ENCODE measurements at places on chromosomes 12 and 14.

GRCh38 chr12:122422730-122423257 is 325 bp upstream of the CLIP1 start:
- peak; percentile 77 for DNase-seq

GRCh38 chr12:67820694-67821093 is 168.6 kb upstream of the IFNG-AS1 start:
- DNase-seq: no peak

DNA sequence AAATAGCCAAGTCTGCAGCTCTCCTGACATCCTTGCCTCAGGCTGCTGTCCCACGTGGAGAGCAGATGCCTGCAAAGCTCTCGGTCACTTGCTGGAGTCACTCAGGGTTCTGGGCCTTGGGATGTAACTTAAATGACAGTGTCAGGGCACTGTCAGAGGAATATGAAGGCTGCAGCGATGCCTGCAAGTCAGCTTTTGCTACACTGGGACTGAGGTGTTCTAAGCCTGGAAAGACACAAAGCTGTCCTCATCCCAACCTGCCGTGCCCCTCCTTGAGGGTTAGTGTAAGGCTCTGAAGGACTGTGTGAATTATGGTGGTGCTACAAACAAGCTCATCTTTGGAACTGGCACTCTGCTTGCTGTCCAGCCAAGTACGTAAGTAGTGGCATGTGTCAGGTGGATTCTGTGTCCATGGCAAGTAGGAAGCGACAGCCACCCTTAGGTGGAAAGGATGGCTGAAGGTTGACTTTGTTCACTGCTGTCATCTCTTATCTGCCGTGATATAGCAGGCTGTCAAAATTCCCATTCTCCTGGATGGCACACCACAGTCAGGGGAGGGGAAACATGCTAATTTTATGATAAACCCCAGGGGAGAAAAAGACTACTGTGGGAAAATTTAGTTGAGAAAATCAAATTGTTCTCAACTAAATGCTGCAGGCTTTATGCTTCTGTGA is 79.9 kb downstream of the DAD1 start:
- no peak for DNase-seq

GRCh38 chr14:99356031-99356608 is 84.1 kb upstream of the BCL11B start:
- no peak for DNase-seq

DNA sequence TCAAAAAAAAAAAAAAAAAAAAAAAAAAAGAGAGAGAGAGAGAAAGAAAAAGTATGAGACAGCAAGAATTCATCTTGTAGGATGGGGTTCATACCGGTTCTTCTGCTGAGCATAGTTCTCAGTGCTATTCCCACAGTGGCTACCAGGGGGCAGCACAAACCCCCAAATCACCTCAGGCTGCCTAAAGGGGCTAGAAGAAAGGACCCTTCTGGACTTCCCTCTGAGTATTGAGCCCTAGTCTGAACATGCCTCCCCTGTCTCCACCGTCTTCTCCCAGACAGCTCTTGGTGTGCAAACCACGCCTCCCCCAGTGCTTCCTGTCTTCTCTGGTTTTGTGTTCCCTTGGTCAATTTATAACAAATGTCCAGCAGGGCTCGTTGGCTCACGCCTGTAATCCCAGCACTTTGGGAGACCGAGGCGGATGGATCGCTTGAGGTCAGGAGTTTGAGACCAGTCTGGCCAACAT is 31.3 kb upstream of the SMUG1 start:
- peak; percentile 75 for DNase-seq

GRCh38 chr12:123602651-123603195 is 824 bp downstream of the DDX55 start:
- no peak for DNase-seq

DNA sequence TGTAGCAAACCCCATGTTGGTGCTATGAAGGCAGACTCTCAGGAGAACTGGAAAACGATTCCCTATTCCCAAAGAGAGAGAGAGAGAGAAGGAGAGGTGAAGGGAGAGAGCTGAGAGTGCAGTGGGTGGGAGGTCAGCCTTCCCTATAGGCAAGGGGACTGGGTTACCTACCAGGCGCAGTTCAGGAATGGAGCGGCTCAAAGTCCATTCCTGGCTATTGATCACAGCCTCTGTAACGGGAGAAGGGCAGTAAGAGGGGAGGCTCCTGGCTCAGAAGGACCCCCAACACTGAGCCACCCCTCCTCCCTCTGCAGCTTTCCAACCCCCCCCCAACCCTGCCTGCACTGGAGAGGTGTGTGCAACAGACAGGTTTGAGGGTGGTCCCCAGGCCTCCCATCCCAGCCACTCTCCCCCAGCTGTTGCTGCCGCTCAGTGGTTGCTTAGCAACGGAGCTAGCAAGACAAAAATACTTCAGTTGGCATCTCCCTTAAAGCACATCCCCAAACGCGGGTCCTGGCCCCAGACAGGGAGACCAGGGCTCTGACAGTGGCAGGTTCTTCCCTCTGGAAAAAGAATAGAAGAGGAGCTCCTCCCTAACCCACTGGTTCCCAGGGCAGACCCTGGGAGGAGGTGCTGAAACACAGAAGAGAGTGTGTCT is 3.2 kb downstream of the AGAP2 start:
- DNase-seq: no peak

- no peak for DNase-seq
These were observed 13.4 kb downstream of the MMP17 start for GRCh38 chr12:131841547-131841946.

- DNase-seq: no peak
These were observed 144.5 kb downstream of the LLPH start for GRCh38 chr12:65986047-65986446.

DNA sequence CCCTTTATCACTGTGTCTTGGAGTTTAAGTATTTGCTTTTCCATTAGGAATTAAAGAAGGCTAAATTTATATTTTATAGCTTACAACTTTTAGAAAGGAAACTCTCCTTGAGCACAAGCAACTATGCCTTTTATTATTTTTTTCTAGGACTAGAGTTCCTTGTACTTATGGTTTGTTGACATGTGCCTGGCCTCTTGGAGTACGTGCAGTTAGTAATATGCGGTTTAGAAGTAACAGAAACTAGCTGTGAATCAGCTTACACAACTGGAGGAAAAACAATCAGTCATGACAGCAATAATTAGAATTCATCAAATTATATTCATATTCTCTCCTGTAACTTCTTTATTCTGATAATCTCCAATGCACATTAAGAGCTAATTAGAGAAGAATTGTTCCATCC is 428.7 kb downstream of the AEBP2 start:
- no peak for DNase-seq

DNA sequence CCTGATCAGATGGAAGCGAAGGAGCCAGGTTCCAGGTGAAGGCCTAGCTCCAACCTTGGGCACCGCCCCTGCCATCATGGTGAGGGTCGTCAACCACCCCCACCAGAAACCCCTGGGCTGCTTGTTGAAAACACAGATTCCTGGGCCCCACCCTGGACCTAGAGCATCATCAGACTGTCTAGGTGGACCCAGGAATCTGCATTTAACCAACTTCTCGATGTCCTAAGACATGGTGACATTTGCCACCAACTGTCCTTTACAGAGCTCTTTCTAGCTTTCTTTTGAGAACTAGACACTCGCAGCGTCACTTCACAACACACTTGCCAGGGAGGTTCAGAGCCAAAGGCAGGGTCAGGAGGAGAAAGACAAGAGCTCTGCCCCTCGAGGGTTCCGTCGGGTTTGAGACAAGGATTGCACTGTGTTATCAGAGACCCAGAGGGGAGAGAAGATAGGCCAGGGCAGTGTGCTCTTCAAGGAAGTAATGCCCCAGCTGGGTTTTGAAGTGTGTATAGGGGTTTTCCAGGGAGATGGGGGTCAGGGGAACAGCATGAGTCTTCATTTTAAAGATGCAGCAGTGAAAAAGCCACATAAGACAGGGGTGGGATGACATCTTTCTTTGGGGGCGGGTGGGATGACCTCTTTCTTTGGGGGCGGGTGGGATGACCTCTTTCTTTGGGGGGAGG is 24.6 kb downstream of the RFLNA start:
- DNase-seq: no peak

- peak; percentile 20 for DNase-seq
These were observed 276.7 kb downstream of the RASSF9 start for GRCh38 chr12:85559536-85559935.

- no peak for DNase-seq
These were observed 7.7 kb upstream of the SLC24A4 start for GRCh38 chr14:92315050-92315805.

DNA sequence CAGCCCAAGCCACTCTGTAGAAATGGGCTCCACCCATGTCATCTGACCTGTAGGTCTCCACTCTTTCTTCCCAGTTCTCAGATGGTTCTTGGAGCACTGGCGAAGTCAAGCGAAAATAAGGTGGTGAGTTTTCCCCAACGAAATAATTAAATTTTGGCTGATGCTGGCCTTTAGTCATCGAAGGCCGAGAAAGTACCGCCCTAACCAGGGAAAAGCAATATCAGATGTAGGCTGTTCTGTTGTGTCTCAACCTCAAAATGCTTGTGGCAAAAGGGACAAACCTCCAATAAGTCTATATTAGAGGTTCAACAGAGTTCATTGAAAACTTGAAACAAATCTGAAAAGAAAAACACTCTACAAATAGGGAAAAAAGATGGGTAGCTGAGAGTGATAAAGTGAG is 48.6 kb upstream of the BCAT1 start:
- no peak for DNase-seq

GRCh38 chr12:47819896-47820630 is at the start of gene HDAC7:
Gene HDAC7 (minus strand): TSS chr12:47819903. CDS start chr12:47819785, 118 bp downstream.
- DNase-seq: peak; percentile 81

- DNase-seq: no peak
These were observed 104.0 kb downstream of the VRK1 start for GRCh38 chr14:96901227-96901626.

DNA sequence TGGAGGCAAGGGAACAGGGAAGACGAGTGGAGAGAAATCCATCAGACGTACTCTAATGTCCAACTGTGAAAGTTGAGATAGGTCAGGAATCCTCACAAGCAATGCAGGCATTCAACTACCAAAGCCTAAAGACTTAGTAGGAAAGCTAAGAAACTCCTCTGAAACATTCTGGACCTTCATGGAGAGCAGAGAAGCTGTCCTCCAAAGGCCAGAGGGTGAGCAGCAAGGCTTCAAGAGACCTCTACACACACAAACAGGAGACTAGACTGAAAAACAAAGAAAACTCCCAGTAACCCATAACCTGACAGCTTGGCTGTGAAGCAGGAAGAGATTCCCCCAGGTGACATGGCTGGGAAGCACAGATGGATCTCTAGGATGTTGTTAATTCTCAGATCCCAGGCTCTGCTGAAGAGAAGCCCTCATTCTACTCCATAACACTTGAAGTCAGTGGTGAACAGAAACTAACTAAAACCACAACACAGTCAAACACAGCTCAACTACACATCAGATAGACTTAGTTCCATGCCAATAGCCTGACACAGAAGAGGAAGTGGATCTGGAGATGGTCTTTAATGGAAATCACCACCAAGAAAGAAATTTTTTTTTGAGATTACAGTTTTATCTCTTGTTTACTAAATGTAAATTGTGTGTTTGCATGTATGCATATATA is 23.2 kb upstream of the LYZ start:
- no peak for DNase-seq

DNA sequence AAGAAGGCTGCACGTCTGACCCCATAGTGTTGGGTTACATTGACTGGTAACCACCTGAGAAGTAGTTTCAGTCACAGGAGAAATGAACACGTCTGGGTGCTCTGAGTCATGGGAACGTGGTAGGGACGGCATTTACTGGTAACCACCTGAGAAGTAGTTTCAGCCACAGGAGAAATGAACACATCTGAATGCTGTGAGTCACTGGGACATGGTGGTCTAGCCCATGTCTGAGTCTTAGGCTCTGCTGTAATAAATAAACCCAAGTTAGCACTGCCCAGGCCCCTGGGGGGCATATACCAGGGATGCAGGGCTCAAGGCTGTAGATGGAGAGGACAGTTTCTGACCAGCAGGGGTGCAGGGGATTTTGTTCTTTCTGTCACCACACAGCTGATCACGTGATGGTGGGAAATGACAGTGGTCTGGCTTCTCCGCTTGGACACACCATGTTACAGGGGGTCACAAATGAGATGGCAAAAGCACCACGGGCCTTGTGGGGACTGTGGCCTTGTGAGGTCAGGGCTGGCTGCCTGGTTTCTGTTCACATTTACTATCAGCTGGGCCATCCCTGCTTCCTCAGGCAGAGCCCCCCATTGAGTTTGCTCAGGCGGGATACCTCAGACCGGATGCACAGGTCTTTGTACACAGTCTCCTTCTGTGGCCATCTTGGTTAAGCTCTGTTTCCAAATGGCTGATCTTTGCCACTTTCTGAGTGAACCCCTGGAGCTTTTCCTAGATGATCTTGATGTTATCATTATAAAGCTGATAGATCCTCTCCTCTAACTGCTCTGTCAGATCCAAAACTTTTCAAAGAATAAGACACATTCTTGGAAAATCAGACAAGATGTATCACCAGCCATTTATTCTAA is 9.8 kb upstream of the C12orf42 start:
- peak; percentile 74 for DNase-seq

DNA sequence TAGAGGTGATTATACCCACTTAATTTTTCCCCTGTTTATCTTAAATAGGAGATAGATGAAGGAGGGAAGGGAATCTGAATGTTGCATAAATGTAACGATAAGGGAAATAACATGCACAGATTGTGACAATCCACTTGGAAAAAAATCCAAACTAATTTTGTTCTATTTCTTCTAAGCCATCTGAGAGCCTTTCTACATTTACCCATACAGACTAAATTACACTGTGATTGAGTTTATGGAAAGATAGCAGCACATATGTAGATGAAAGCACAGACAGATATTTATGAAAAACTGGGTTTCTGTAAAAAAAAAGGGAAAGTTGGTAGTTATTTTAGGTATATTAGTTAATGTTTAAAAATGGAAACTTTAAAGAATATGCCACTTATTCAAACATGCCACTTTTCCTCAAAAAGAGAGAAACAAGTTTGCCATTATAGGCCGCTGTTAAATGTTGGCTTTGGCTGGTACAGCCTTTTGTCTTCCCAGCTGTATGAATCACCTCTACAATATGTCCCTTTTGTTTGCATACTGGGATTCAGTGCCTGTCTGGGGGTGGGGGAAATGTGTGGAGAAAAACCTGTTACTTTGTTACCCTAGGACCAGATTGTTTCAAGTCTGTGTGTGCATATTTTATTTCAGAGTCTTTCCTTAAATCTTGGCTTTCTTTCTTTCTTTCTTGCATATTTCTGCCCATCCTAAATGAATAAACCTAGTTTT is 470.2 kb upstream of the LMO3 start:
- peak; percentile 69 for DNase-seq

- no peak for DNase-seq
These were observed 15.1 kb downstream of the GLRX5 start for GRCh38 chr14:95549656-95550585.

DNA sequence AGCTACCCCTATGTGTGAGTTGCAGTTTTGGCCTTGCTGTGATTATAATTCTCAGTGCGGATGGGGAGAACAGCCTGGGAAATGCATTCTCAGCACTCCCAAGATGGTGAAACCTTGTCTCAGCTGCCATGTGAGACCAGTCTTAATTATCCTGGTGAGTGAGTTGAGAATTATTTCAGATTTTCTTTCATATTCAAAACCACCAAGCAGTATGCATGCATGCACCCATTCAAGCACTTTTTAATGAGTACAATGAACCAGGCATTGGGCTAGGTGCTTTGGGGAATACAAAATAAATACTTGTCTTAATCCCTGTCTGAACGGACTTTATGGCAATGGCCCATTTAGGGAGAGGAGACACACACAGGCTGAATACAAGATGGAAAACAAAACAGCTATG is 94.7 kb downstream of the PTPN11 start:
- DNase-seq: no peak

- no peak for DNase-seq
These were observed 298.4 kb upstream of the AMIGO2 start for GRCh38 chr12:47378222-47378582.

Measured in PC-3 (cell line).